ENCODE measurements at places on chromosomes 3 and 15.

- no peak for DNase-seq
Observed at GRCh38 chr3:178001670-178002101, 534.5 kb upstream of the KCNMB2 start.

DNA sequence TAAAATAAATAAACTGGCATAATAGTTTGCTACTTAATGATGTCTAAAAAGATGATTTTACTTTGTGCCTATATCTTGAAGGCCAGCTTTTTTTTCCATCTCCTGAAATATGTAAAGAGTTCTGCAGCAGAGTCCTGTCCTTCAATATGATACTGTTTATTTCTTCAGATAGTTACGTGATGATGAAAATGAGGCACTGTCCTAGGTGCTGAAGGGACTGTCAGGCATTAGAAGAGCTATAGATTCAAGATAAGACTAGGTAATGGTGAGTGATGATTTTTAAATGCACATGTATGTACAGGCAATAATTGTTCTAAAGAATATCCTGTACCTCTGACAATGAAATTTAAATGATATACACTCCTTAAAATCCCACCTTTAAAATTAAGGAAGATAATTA, 326.9 kb upstream of the DNAJC19 start:
- DNase-seq = no peak

DNA sequence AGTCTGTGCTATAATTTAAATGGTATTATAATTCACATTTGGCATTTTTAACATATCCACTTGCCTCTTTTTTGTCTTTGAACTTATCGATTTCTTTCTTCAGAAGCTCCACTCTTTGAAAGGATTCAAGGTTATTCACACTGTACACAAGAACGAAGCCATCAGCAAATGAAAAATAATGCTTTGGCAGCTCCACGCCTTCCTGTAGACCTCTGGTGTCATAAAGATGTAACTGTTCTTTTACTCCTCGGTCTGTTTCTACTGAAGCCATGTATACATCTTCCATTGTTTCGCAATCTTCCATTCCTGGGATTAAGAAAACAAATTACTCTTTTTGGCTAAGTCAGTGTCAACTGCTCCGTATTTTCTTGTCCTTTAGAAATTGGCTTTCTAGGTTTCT, 16.0 kb downstream of the NKIRAS1 start:
- no peak for DNase-seq

DNA sequence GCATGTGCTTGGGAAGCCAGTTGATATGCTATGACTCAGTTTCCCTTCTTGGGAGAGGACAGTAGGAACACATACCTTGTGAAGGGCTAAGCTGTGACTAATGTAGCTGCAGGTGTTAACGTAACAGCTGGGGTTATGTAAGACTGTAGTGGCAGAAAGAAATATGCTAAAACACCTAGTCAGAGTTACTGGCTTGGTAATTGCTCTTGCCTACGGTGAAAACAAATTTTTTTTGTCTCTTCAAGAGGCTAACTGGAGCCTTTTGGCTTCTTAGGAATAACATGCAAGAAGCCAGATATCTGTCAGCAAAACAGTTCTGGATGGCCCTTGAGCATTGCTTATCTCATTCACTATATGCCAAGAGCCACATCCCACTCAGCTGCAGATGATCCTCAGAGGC, 1.4 kb downstream of the MAPKBP1 start:
- no peak for DNase-seq

DNA sequence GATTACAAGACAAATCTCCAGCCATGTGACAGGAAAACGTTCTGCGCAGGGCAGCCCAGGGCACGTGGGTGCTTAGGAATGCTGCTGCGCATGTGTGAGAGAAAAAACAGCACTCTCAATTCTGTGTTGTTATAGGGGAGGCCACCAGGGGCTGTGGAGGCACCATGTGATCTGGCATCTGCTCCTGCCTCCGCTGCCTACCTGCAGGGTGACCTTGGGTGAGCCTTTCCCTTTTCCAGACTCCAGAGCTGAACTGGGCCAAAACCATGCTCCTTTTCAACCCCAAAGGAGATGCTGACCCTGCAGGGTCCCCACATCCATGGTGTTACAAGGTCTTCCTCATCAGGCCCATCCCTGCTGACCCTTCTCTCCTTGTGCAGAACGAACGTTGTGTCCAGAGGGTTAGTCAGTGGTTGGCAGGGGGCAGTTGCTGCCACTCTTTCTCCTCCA, 81.5 kb upstream of the RASGRF1 start:
- DNase-seq = no peak

- DNase-seq = no peak
Observed at GRCh38 chr3:152539191-152539764, 270.5 kb downstream of the MBNL1 start.

DNA sequence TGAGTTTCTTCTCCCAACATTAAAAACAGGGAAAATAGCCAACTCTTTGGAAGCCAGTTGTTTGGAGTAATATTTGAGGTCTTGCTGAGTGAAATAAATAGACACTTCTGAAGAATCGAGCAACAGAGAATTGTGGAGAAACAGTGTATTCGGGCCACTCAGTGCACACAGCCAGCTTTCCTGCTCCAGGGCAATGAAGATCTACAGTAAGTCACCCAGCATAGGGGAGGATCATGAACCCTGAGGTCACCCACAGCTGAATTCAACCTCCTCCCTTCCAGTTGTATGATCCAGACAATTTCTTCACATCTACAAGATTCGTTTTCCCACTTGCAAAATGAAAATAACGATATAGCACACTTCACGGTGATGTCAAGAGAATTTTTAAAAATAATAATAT, 161.7 kb upstream of the BCL6 start:
- DNase-seq = no peak

DNA sequence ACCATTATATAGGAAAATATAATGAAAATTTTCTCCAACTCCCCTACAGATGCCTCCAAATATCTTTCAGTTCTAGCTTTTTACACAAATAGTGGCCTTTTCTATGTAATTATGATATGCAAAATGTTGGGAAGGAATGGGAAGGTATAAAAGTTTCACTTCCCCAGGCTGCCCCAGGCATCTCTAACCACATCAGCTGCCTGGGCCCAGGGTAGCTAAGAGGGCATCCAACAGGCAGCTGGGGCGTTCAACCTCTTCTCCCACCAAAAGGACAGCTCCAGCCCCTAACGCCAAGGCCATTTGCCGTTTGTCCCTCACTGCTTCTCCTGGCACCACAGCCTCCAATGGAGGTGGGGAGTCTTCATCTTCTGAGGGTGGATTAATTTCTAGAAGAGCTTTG, 188.1 kb upstream of the TSC22D2 start:
- no peak for DNase-seq

DNA sequence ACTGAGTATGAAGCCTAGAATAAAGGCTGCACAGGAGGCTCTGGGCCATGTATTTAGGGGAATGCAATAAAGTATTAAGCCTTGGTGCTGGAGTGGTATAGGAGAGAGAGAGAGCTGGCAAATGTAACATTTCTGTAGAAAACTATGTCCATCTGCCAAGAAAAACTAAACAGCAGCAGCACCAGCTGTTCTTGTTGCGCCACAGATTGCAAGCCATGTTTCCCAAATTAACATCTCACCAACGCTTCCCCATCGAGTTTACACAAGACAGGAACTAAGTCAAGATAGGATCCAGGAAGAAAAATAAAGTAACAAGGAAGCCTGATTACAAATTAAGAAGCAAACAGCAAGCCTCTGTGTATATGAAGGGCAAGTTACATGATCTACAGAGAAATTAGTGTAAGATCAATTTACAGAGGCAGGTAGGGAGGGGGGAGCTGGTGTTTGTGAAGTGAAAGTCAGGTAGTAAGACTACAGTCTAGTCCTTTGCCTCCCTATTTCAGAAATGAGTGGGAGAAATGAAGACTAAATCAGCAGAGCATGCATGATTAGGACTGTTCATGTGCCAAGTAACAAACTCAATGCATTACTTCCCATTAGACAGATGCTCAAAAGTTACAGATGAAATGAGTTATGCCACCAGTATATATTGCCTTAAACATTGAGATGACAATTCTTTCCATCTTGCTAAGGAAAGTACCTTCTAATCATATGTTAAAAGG, 900.5 kb downstream of the EPHA3 start:
- DNase-seq = no peak

DNA sequence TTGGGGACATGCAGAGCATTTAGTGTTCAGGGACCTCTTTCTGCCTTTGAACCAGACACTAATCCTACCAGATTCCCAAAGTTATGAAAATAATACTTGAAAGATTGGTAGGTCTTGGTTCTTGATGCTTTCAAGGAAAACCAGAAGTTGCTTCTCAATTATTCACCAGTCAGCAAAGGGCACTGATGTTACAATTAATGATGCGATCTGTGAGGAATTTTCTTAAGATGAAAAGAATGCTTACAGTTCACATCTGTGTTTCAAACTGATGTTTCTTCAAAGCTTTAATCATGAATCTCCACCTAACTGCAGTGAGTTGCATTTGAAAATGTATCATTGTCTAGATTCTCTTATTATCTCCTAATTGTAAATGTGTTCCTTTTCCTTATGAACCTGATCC, 161.0 kb downstream of the NAALADL2 start:
- no peak for DNase-seq

GRCh38 chr3:133083395-133083794, 45.2 kb downstream of the TMEM108 start:
- DNase-seq = no peak

- DNase-seq = no peak
Observed at GRCh38 chr3:135084405-135084804, 289.3 kb downstream of the EPHB1 start.

DNA sequence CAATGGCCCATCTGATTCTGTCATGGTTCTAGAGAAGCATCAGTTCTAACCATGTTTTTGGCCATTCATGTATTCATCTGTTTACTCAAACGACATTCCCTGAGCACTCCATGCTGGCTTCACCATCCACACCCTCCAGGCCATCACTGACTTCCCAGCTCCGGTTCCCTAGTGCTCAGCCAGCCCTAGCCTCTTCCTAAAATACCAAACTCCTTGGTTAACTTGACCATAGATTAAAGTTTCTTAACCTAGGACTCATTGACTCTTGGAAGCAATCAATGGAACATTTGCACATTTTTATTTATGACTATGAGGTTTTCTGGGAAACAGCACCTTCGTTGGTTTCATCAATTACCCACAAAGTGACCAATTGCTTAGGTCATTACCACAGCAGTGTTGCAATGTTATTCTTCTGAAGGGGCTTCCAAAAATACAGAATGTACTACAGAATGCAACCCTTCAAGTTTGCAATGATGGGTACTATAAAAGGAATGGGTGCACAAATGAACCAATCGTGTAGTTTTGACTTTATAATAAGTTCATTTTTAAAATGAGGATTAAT, 27.2 kb upstream of the SLC25A36 start:
- DNase-seq = no peak
